ENCODE measurements at places on chromosomes 13 and 19.

- no peak for DNase-seq
Observed at GRCh38 chr19:5231857-5232678, 108.5 kb downstream of the PTPRS start.

GRCh38 chr13:19239114-19239860 is 57.7 kb upstream of the TUBA3C start:
- no peak for DNase-seq

DNA sequence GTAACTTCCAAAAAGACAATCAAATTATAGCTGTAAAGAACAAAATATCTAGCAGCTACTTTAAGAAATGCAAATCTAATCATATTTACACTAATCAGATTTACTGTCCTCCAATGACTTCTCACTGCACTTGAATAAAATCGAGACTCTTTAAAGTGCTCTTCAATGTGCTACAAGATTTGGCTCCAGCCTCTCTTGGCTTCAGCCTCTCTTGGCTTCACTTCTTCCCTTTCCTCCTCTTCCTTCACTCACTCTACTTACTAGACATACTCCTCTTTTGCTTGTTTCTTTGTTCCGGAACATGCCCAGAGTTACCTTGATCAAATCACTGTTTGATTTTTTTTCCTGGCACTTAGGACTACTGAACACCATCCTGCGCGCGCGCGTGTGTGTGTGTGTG is 495.4 kb downstream of the LMO7 start:
- DNase-seq = no peak

DNA sequence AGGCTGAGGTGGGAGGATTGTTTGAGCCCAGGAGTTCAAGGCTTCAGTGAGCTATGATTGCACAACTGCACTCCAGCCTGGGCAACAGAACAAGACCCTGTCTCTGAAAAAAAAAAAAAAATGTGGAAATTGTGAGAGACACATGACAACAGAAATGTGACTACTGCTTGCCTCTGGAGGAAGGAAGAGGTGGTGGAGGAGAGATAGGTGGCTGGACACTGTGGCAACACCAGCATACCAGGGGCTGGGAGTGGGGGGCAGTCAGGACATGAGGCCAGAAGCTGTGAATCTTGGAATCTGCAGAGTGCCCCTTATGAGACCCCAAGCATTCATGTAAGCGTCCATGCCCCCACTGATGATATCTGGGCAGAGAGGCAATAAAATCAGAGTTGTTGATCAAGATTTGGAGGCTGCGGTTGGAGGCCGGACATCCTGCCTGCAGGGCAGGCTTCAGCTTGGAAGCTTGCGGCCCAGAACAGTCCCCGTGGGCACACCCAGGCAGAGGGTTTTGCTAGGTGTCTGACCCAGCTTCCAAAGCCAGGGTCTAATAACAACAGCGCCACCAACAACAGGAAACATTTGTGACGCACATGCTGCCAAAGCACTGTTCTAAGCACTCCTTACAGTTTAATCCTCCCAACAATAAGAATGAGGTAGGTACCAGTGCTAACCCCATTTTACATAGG is 16.9 kb downstream of the FAM187B start:
- DNase-seq = no peak

DNA sequence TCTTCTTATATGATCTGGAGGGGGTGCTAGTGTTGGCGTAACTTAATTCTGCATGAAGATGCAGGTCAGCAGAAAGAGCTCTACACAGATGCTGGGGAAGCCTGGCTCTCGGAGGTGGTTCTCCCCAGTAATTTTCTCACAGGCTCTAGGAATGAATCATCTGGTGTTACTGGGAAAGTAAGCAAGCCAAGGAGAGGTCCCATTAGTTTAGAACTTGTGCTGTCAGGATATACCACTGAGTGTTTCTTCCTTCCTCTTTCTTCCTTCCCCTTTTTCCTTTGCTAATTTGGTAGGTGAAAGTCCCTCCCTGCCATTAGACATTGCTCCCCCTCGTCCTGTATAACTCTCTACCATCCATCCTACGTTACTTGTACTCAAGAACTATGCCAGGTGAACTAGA is 68.3 kb downstream of the ATP8A2 start:
- DNase-seq = no peak

- no peak for DNase-seq
Observed at GRCh38 chr13:114288157-114288591, 6.8 kb downstream of the UPF3A start.

- no peak for DNase-seq
Observed at GRCh38 chr19:19447536-19448237, 42.2 kb downstream of the GATAD2A start.

- no peak for DNase-seq
Observed at GRCh38 chr19:48926909-48927308, 6.6 kb upstream of the DHDH start.

GRCh38 chr19:44623080-44623479 is 9.7 kb downstream of the IGSF23 start:
- DNase-seq = no peak

DNA sequence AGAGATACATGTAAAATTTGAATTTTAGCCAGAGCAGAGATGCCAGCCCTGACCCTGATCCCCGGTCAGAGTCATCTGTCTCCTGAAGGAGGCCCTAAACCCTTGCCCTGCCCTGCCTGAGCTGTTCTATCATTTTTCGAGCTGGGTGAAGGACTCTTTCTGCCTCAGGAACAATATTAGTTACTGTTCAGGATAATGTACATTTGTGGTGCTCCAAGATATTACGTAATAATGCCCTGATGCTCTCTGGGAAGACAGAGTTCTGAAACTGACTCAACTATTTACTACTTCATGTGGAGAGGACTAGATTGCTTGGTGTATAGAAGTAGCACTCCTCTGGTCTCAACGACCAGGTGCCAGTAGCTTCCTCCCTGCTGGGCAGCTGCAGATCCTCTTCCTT is 37.9 kb upstream of the UBL3 start:
- no peak for DNase-seq

DNA sequence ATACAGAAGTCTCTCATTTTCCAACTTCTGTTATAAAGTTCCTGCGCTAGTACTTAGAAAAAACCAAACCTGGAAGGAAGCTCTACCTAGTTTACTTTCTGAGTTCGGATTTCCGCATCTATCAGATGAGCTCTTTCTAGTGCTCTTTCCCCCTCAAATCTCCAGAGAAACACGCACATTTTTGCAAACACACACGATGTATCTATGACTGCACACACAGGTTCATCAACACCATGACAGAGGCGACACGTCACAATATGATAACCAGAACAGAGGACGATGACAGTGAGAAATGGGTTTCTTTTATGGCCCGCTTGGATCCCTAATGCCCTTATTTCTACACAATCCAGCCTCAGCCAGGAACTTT is 629 bp upstream of the LRRC63 start:
- DNase-seq = no peak

DNA sequence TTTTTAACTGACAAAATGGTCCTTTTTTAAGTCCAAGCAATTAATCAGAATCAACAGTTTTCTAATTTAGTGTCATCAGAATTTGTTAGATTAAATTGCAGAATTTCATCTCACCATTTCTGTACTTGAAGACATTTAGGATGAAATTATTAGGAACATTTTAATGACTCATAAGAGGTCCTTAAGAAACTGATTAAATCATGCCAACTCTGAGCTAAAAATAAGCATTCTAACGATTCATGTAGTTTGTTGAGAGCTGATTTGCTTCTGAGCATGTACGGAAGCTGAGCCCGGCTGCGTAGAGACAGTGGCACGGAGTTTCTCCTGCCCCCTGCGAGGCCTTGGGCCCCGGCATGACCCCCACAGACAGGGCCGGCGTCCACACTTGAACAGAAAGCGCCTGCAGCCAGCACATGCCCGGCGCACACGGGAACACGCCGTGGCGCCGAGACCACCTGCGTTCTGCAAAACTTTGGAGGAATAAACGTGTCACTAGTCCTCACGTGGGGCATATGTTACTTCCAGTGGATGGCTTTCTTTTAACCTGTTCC is 89.7 kb upstream of the MCF2L start:
- no peak for DNase-seq

- no peak for DNase-seq
Observed at GRCh38 chr13:102401265-102401664, 583 bp downstream of the FGF14 start.

DNA sequence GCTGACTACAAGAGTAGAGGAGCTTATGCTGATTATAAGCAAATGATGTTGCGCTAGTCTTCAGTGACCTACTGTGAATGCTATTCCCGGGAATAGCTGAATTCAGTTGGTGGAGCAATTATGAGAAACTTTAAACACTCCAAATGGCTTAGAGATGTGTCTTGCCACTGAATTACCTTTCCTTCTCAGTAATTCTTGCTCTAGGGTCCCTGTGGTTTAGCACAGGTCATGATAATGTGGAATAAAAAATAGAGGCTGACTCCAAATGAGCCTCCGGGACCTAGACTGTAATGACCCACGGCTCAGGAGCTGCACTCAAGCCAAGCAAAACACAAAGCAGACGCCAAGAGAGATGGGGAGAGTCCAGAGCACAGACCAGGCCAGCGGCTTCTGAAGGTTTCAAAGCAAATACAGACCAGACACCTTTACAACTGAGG is 124.7 kb downstream of the RGCC start:
- DNase-seq = no peak

All from vagina (tissue), 2 donors.